ENCODE measurements at places on chromosomes 1 and 21.
A peak's percentile ranks its signal among the peaks of the same experiment; 100 is the strongest.

DNA sequence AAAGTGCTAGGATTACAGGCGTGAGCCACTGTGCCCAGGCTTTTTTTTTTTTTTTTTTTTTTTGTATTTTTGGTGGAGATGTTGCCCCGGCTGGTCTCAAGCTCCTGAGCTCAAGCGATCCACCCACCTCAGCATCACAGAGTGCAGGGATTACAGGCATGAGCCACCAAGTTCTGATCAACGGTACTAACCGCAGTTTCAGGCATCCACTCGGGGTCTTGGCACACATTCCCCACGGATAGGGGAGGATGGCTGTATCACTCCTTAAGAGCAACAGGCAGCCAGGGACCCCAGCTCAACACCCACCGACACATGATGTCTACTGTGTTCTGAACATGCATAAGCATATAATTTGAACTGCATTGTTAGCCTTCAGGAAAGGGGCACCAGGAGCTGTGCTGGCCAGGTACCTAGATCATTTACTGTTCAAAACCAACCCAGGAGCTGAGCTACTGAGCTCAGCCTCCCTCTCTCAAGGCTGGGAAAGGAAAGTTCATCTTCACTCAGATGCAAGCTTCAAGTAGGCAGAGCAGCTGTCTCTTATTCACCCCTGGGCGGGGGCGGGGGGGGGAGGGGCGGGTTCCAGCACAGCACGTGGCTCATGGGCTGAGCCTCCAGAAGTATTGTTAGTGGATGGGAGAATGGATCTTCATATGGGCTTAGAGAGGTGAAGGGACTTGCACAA, 24.7 kb downstream of the CAPZB start:
- DNase-seq = no peak

DNA sequence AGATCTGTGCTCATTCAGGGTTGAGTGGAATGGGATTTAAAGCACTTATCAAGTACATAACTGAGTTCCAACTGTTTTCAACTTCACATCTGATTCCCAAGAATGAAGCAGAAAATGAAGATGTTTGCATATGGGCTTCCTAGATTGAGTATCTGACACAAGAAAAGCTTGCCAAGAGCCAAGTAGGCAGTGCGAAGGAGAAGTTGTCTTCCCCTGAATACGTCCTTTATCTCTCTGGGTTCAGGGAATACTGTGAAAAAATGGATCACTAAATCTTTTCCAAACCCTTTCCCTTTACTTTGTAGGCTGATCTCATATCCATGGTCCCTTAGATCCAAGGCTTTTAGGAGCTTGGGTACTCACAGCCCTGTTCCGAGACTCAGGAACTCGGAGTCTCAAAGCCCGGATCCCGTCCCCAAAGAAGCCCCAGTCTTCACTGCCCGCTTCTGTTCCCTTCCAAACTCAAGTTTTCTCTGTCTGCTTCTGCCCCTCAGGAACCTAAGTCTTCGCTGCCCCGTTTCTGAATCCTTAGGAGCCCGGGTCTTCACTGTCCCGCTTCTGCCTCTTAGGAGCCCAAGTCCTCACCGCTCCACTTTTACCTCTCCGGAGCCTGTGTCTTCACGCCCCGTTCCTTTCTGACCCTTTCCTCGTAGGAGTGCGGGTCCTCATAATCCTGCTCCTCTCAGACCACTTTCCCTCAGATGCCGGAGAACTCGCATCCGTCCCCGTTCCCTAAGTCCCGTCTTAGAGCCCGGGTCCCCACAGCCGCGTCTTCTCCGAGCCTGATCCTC, 616 bp downstream of the TAF12 start:
- no peak for DNase-seq

- DNase-seq = no peak
These were observed 11.6 kb upstream of the RD3 start for GRCh38 chr1:211503542-211503941.

DNA sequence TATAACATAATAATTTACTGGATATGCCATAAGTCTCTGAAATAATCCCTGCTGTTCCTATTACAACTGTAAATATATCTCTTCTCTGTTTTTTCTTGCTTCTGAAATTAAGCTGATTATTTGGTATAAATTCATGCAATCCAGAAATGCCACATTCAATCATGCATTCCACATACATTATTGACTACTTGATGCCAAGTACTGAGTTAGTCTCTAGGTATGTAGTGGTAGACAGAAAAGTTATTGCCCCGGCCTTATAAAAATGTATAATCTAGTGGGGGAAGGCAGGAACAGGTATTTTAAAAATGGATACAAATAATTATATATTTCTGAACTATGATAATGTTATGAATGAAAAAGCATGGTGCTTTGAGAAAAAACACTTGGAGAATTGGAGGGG, 338.6 kb upstream of the SNX7 start:
- DNase-seq = no peak

GRCh38 chr1:43552813-43553212, 22.1 kb downstream of the PTPRF start:
- no peak for DNase-seq

DNA sequence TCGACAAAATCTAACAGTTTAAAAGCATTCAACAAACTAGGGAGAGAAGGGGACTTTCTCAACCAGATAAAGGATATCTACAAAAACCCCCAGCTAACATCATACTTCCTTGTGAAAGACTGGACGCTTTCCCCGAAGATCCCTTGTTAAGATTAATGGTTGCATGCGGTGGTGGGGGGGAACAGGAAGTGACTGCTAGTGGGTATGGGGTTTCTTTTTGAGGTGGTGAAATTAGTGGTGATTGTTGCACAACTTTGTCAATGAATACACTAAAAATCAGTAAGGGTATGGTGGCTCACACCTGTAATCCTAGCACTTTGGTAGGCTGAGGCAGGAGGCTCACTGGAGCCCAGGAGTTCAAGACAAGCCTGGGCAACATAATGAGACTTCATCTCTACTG, 26.9 kb upstream of the EYA3 start:
- DNase-seq = no peak

DNA sequence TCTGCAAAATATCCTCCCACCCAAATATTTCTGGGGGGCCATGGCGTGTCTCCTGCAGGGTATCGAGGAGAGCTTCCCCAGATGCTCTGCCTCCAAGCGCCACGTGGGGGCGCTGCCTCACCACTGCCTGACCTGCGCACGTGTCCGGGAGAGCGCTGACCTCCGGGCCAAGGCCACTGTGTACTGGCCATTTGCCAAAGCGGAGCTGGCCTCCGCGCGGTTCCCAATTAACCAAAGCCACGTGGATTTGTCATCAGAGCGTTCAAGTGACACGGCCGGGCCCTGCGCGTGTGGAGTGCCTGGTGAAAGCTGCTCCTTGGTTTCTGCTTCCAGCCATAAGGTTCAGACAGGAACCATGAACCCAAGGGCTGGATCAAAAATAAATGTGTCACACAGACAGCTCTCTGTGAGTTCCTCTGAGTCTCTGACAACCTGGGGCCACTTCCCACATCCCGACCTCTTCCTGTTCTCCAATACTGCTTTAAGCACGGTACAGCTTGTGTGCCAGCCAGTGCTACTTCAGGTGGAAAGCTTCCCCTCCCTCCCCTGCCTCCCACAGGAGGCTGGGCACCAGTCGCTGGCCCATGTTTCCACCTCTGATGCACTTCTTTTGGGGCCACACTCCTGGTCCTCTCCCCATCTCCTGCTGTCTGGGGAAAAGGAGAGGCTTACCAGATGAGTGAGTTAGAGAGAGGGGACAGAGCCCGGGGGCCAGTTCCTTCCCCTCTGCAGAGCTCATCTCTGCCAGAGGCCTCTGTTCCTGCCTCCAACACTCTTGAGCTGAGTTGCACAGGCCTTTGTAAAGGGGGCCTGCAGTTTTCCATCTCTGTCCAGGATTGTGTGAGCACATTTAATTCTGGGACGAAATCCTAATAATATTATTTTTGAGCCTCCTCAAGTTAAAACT, 26.1 kb downstream of the ZP4 start:
- DNase-seq = no peak

GRCh38 chr1:222582099-222582774, 7.5 kb downstream of the TAF1A start:
- no peak for DNase-seq

DNA sequence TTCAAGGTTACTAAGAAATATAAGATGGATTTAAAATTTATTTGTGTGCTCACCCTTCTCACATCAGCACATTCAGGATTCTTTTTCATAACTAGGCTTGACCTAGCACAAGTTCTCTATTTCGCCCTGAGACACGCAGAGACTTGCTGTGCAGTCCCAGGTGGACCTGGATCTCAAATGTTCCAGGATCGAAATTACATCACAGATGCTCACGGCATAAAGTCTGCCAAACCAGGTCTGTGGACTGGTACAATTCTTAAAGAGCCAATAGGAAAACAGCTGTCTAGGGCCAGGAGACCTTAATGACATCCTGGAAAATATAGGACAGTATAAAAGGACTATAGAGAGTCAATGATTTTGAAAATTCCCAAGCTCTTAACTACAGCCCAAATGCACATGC, 2.2 kb downstream of the PGBD5 start:
- DNase-seq = no peak

DNA sequence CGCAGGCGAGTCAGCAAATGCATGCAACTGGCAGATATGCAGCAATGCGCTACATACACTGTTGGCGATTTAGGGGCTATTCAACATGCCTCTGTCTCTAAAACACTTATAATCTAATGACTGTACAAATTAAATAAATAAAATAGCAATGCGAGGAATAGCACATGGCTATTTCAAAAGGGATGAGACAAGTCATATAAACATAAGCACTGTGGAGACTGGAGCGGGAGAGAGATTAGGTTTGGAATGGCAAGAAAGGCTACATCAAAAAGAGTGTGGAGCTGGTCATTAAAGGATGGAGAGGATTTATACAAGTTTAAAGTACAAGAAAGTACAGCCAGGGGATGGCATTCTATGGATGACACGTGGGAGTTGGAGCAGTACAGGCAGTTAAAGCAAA, 523.5 kb upstream of the CAMK1G start:
- no peak for DNase-seq

- no peak for DNase-seq
These were observed 42.3 kb downstream of the PLEKHO1 start for GRCh38 chr1:150192012-150192411.

DNA sequence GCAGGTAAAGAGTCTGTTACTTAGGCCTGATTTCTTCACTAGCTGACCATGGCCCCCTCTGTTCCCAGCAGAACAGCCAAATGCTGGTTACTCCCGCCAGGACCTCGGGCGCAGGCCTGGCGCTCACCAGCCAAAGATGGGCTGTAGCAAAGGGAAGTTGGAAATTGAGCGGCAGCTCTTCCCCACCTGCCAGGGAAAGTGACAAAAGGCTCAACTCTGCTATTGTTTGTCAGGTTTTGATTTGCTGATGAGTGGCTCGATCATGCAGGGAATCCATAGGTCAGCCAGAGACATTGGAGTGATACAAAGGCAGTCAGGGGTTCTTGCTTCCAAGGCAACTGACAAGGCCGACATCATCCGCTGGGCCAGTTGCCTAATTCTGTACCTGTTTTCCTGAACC, 120.1 kb downstream of the ASTN1 start:
- no peak for DNase-seq

GRCh38 chr1:22420455-22421053, 31.1 kb upstream of the ZBTB40 start:
- peak; percentile 82 for DNase-seq

- DNase-seq = no peak
These were observed 53.6 kb downstream of the RPS6KC1 start for GRCh38 chr1:213104604-213105003.

- DNase-seq = no peak
These were observed 7.1 kb downstream of the DENND1B start for GRCh38 chr1:197768014-197768805.

GRCh38 chr1:18956193-18957135, at the start of gene IFFO2:
Gene IFFO2, minus strand, starts transcription at chr1:18956676. Its CDS starts 344 bp downstream, at chr1:18956332.
- peak; percentile 97 for DNase-seq

GRCh38 chr1:200903793-200904192, 9.1 kb downstream of the INAVA start:
- no peak for DNase-seq

DNA sequence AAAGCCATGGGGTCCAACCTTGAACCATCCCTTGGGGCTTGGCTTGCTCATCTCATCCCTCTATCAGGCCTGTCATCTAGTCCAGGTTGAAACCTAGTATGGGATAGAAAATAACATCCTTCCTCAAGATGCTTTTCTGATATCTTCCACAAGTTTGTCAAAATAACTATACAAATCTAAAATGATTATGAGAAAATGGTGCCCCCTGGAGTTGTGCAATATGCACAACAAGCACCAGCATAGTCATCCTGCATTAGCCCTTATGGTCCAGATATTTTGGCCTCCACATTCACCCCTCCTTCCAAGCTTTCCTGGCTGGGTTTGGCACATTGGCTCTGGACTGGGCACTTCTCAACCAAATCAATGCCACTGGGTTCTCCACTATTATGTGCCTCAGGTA, 101.2 kb downstream of the TBX19 start:
- DNase-seq = no peak

GRCh38 chr1:167328816-167329483, 108.3 kb downstream of the POU2F1 start:
- no peak for DNase-seq

DNA sequence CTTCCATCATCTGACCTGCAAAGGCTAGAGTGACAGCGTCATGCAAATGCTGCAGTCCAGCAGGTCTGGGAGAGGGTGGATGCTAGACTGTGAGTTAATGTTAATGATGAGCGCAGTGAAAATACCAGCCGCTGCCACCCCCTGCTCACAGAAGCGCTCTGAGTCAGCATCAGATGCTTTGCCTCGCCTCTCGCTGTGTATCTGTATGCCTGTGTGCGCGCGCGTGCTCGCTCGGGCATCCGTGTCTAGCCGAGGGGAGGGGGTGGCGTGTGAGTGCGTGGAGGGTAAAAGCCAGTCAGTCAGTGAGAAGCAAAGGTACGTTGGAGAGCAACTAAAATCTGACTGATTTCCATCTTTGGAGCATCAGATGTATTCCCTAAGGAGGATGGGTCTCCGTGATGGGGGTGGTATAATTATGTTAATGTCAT, 858.7 kb downstream of the USP25 start:
- peak; percentile 76 for DNase-seq

DNA sequence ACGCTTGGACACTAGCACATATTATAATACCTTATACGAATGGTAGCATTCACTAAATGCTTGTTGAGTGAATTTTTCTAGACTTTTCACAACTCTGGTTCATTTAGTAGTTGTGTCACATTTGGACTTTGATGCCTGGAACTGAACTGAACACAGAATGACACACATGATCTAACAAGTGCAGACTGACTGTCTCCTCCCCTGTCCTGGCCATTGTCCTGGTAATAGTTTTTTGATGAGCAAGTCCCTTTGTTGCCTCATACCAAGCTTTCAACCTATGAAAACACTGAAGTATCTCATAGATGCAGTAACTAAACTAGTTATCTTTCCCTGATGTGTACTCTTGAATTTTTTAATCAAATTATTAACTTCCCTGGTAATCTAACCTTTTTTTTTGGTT, 66.4 kb downstream of the LRRC8D start:
- no peak for DNase-seq

- DNase-seq = no peak
These were observed 89.5 kb downstream of the CCDC30 start for GRCh38 chr1:42552636-42553035.

GRCh38 chr1:226126824-226127569, 59.5 kb downstream of the ACBD3 start:
- DNase-seq = peak; percentile 62

GRCh38 chr1:164635059-164635802, 76.2 kb downstream of the PBX1 start:
- no peak for DNase-seq

Data from coronary artery (tissue), 2 donors.